Glomerular endothelial cell (primary cell): ENCODE measurements at places on chromosomes 5 and 9. TPM values are rescaled to one million over a fixed set of nuclear protein-coding genes. Genes with fewer than 3 reads are reported as not detected.
A peak's percentile ranks its signal among the peaks of the same experiment; 100 is the strongest.

DNA sequence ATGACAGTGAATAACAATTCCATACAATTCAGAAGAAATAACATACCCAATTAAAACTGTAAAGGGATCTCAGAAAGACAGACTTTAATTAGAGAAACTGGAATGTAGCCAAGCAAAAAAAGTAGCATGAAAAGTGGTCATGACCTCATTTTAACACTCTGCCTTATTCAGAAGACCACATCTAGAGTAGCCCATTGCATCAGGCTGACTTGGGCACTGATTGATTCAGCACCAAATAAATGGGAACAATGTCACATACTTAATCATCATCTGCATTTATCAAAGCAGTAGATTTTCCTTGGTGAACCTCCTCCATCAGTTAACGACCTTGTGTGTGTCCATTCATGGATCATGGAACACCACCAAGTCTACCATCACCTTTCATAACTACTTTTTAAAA is 992.1 kb downstream of the NR2F1-AS1 start:
- DNase-seq, result no peak

DNA sequence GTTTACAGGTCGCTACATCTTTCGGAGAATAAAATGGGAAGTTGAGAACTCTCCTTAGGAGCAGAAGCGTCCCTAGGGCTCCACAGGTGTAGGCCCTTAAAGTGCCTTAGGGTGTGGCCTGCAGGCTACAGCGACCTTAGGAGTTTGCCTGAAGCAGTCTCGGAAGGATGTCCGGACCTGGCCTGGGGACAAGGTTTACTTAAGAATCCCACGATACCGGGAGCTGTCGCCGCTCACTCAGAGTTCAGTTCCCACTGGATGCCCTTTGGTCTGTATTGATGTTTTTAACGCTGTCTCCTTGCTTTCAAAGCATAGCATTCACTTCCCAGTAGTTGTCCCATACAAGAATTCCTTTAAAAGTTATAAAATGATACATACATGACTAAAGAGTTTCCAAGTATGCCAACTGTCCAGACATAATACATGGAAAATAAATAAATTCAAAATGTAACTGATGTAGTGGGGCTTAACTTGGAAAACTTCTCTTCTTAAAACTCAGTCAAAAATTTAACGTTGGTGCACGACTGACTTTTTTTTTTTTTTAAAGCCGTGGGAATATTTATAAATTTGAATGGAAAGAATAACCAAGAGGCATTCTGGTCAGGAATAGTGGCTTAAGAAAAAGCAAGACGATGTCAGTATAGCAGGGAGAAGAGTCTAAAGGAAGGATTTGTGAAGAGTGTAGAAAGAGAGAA is 848 bp downstream of the RAD50 start:
- no peak for DNase-seq

- no peak for DNase-seq
Measured at GRCh38 chr5:163941079-163941478, 435.7 kb downstream of the MAT2B start.

DNA sequence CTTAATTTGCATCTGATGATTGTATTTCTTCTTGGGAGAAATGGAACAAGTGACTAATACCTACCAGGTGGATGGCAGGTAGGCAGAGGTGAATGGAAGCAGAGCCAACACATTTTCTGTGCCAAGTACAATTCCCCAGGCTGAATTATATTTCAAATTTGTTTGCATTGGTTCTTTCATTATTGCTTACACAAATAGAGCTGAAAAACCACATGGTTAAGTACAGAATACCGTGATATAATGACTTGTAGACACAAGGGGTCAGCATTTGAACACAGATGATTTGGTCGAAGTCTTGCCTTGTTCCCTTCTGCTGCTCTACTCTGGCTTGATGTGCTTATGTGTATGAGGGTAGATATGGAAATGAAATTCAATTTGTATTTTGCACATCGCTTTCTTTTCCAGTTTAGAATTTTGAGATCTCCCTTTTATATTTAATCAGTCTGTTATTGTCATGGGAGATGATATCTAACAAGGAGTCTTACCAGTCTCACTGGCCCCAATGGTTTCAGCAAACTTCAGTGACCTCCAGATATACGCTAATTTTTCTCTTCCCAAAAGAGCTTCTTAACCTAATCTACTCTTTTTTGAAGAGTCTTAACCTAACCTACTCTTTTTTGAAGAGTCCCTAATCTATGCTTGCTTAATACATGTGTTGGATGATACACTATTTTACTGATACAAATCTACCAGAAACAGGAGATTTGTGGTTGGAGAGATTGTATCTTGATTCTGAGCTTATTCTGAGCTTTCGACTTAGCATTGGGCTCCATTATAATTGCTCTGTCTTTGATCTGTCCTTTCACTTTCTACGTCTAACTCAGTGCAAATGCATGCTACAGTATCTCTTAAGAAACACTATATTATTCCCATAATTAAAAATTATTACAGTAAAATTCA is 88.1 kb downstream of the PCSK1 start:
- peak; percentile 64 for DNase-seq

DNA sequence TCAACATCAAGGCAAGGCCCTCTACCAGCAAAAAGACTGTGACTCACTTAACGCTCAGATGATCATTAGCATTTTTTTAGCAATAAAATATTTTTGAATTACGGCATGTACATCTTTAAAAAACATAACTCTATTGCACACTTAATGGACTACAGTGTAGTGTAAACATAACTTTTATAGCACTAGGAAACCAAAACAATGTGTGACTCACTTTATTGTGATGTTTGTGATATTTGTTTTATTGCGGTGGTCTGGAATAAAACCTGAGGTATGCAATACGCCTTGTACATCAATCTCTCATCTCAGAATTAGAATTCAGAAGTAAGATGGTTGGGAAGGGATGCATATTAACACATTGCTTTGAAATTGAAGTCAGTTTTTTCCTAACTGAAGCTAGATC is 106.9 kb upstream of the PTCH1 start:
- DNase-seq, result no peak

DNA sequence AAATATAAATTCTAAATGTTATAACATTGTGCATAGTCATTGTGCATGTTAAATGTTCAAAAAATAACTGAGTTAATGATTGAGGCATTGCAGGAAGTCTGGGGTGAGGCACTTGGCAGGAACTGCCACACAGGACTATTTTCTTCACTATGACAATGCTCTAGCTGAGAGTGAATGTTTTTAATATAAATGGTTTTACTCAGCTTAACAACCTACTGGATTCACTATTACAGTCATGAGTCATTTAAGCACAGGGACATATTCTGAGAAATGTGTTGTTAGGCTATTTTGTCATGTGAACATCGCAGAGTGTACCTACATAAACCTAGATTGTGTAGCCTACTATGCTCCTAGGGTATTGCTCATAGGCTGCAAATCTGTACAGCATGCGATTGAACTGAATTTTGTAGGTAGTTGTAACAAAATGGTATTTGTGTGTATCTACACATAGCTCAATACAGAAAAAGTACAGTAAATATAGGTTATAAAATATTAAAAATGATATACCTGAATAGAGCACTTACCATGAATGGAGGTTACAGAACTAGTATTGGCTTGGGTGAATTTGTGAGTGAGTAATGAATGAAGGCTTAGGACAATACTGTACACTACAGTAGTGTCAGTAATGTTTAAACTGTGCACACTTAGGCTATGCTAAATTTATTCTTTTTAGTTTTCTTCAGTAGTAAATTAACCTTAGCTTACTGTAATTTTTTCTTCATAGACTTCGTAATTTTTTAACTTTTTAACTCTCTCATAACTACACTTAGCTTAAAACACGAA is 346.1 kb upstream of the PTGER4 start:
- peak; percentile 61 for DNase-seq

GRCh38 chr9:76699971-76700370 is 64.3 kb upstream of the PCA3 start:
- no peak for DNase-seq

DNA sequence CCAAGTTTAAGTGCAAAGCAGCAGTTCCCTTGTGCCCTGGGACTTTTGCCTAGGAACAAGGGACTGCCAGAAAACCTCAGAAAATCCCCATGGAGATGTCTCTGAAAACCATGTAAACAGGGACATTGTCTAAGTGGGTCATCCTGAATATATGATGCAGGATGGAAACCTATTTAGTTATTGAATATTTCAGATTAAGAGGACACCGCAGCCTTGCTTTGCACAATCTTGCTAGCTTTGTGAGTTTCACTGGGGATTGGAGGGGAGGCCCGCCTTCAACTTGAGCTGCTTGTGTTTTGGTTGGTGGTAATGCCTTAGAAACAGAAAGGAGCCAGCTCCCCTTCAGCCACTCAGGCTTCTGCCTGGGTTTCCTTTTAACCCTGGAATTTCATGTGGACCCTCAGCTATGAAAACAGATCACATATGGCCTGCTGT is 112.8 kb downstream of the C9orf152 start:
- no peak for DNase-seq

GRCh38 chr9:125965477-125965876 is 218.3 kb downstream of the PBX3 start:
- DNase-seq, result no peak

GRCh38 chr5:161094411-161094810 is 242.4 kb upstream of the ATP10B start:
- DNase-seq, result no peak

DNA sequence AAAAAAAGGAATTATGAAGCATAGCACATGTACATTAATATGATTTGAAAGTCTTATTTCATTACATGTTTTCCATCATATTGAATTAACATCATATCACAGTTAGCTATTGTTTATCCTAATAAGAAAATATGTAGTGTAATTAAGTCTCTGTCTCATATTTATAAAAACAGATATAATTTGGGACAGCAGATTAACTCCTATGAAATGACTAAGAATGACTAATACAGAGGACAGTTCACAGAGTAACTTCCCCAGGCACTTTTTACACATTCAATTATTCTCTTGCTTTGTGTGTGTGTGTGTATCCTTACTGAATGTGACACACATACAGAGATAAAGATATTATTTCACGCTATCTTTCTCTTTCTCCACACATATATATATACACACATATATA is 2400.9 kb upstream of the C9orf72 start:
- DNase-seq, result no peak

GRCh38 chr9:33837138-33837537 is 20.2 kb downstream of the UBE2R2 start:
- DNase-seq, result no peak

GRCh38 chr5:14870337-14871213 is 1.0 kb downstream of the ANKH start:
- DNase-seq, result no peak

DNA sequence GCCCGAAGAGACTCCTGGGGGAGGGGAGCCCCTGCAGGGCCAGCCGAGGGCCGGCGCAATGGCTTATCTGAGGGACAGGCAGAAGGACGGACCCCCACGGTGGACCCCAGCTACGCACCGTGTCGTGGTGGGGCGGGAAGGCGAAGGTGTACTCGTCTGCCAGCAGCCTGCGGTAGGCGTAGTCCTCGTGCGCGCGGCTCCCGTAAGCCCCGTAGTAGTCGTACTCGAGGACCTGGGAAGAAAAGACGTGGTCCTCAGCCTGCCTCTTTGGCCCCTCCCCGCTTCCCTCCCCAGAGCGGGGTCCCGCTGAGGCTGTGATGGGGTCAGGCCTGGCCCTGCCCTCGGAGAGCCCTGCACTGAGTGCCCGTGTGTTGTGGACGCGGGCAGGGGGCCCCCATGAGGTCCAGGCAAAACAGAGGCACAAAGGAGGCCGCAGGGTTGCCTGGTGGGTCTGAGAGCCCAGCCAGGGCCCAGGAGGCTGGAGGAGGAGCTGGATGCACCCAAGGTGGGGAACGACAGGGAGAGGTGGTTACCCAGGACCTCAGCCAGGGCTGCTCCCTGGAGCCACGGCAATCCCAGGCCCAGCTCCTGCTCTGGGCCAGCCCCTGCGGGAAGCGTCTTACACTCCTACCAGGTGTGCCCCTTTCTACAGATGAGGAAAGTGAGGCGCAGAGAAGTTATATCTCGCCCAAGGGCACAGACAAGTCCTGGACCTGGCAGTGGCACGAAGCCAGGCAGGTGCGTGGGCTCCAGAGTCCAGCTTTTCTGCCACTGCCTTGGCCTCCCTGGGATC is 35.2 kb downstream of the SARDH start:
- DNase-seq, result no peak

GABRA1 gene
- total RNA-seq, result not detected in 2 replicates

NUTM2G gene
- not detected in 2 replicates for total RNA-seq

TAL2 gene
- total RNA-seq, result not detected in 2 replicates

PCDHGA3 gene
- 1.6 and 4.0 TPM in 2 replicates for total RNA-seq

CD14 gene
- 0.23 TPM in 1 of 2 replicates, not detected in the other for total RNA-seq

TRPM3 gene
- total RNA-seq, result not detected in 2 replicates

IL11RA gene
- total RNA-seq, result 5.7 and 9.3 TPM in 2 replicates

IRGM gene
- total RNA-seq, result not detected in 2 replicates

ALDOB gene
- not detected in 2 replicates for total RNA-seq
